Left kidney (tissue), 8 donors: ENCODE measurements at places on chromosomes 3 and 15.

DNA sequence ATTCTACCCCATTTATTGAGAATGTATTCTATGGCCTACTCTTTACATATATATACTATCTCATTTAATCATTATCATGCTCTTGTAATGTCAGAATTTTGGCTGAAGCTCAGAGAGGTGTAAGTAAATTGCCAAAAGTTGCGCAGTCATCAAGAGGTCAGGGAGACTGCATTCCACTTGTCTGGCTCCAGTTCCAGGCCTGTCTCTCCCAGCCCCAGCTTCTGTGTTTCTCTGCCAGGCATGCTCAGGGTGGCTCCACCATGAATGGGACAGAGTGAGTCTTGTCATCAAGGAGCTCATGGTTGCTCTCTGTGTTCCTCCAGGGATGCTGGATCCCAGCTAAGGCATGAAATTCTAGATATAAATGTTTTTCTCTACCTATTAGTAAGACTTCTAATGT, 635.1 kb upstream of the MDFIC2 start:
- no peak for DNase-seq

DNA sequence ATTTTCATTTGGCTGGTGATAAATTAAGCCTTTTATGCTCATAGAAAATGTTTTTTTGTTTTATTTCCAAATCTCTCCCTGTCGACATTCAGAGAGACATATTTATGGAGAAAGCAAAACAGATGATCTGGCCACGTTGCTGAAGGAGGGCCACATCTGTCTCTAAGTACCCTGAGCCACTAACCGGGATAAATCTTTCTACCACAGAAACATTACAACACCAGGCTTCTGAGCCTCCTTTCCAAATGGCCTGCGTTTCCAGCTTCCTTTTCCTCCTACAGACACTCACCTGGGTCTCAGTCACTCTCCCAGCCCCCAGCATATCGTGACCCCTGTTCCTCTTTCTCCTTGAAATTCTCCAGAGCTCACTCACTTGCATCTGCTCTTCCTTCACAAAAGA, 161.0 kb downstream of the ARRDC4 start:
- DNase-seq, result no peak

- peak; percentile 26 for DNase-seq
Observed at GRCh38 chr3:163056874-163057497, 1560.4 kb downstream of the OTOL1 start.

DNA sequence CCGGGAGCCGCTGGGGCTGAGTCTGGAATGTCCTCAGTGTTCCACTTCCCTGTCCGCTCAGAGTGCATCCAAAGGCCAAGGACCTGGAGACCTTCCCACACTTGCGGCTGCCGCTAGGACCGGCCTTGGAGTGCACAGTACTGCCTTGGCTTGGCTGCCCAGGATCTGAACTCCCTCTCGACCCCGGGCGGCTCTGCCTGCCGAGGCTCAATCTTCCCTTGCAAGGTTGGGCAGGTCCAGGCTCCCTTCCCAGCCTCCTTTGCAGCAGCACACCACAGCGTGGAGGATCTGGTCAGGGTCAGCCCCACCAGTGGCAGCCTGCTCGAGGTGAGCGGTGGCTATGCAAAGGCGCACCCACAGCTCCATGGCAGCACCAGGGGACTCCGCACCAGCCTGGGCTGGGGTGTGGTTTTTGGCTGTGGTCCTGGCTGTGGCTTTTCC, 69.2 kb downstream of the PLXNA1 start:
- DNase-seq, result no peak

GRCh38 chr3:179067839-179068238, 3.8 kb downstream of the ZMAT3 start:
- DNase-seq, result no peak

DNA sequence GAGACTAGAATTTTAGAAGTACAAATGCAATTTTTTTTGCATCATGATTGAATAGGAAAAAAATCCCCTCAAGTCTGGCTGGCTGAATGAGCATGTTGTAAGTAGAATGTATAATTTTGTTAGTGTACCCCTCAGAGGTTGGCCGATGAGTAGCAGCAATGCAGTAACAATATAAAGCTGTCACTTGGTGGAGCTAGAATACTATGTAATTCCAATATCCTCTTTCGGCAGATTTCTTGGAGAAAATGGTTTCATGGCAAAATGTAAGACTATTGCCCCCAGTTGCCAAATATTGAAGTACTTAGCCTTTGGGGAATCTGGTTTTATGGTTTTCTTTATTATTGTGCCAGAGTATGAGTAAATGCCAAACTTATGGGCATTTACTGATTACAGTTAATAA, 39.8 kb upstream of the SGO1 start:
- peak; percentile 38 for DNase-seq

- no peak for DNase-seq
Observed at GRCh38 chr15:80915472-80915871, 74.1 kb downstream of the MESD start.

DNA sequence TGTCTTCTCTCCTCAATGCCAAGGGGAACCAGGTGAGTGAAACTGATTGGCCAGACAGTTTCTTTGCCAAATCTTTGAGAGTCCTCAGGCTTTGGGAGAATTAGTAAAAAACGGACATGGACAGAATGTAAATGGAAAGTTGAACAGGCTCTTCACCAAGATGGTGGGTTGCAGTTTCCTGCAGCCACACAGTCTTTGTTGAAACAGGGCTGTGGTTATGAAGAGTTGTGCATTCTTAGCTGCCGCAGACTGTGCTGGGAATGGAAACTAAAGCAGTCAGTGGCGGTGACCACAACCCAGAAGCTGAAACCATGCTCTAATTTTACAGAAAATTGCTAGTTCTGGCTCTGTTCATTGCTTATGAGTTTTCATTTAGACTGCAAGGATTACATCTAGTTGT, 42.1 kb upstream of the TASOR start:
- no peak for DNase-seq

DNA sequence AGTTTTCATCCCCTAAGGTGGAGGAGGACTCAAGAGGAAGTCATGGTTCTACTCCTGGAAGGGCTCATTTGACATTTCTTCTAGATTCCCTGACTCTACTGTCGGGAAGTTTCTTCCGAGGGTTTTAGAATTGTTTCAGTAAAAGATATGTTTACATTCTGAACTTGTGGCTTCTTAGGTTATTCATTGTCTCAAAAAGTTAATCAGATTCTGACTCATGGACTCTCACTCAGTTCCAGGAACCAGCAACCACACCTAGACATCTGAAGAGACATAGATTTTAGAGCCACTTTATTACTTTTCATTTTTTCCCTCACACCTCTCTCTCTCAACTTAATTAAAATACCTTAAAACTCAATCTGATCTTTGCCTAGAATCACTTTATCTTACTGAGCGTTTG, 862.6 kb downstream of the AGBL1 start:
- DNase-seq, result no peak

DNA sequence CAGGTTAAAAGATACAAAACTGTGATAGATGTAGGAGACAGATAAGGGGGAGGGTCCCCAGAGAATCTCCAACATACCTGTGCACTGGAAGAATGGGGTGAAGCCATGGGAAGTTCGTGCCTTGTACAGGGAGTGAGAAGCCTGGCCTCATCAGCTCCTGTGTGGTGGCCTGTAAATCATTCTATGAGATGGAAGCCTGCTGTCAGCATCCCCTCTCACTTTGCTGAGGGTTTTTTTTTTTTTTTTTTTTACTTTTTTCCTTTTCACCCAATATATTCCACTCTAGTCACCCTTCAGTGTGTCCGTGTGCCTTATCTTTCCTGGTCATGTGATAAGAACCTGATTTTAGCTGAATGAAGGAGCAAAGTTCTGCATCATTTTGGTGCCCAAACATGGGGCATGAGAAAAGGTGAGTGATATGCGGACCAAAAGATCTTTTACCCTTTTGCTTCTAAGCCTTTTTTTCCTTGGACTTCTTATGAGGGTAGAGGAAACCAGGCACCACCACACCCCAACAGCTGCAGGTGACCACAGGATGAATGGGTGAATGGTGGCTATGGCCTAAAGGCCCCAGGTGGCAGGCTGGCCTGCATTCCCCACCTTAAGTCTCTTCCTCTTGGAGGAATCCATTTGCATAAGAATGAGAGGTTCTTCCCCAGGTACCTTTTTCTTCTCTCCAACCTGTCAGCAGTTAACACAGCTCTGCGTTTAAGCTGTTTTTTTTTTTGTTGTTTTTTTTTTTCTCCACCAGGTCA, 1345.0 kb downstream of the NSUN3 start:
- DNase-seq, result no peak

- DNase-seq, result no peak
Observed at GRCh38 chr3:75737831-75738493, 47.4 kb downstream of the ZNF717 start.

DNA sequence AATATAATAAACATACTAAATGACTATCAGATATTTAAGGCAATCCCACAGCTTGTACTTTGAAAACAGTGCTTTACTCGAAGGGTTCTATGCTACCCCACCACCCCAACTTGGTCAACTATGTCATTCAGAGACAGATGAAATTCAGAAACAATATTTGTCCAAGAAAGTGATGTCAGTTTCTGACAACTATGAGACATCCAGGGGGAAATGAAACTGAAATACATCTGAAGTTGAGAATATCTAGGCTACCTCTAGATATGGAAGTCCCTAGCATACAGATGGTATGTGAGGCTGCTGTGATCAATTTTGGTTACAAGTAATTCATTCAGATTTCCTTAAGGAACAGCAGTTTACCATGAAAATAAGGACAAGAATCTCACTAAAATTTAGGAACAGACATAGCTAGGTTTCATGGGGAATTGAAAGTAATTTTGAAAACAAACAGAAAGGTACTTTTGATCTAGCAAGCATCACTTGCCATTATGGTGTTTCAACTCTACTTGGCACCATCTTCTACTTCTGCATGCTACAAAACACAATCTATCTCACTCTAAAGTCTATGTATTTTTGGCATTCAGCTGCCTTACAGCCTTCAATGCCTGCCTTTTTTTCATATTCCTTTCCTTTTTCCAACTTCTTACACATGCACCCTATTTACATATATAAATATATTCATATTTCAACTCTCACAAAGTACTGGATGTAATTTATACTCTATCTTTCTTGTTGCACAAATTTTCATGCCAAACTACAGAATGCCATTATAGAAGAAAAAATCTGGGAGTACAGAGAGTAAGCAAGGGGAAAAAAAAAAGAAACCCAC, 21.7 kb downstream of the ATG3 start:
- DNase-seq, result no peak

GRCh38 chr3:198080521-198081384, 120.7 kb downstream of the LMLN start:
- DNase-seq, result peak; percentile 77

DNA sequence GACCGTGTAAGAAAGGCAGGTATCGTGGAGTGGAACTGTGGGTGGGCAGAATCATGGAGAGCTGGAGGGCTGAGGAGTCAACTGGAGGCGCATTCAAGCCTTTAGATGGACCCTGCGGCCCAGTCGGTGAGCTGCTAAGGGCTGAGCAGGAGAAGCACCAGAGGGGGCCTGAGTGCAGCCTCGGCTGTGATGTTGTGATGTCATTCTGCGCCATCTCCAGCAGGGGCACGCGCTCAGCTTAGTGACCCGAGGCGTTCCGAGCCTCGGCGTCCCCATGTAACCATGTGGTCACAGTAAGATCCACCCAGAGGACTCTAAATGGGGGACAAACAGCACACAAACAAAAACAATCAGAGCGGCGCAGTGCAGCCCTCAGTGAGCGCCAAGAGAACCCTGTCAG, 76.8 kb downstream of the VGLL4 start:
- DNase-seq, result no peak

DNA sequence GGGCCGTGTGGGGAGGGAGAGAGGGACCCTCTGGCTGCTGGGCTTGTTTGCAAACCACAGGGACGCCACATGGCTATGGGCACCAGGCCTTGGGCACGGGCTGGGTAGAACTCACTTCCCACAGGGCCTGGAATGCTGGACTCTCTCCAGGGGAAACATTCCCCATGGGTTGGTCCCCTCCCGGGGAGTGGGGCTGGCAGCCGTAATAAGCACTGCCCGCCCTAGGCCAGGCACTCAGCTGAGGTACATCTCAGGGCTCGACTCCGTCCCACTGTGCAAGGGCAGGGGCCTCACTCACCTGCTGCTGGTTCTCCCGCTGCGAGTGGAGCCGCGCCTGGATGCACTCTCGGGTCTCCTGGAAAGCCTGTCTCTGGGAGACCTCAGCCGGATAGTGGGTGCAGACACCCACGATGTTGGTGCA, 96.7 kb downstream of the ADCY5 start:
- DNase-seq, result no peak

GRCh38 chr3:49469037-49469935, 781 bp upstream of the DAG1 start:
- peak; percentile 84 for DNase-seq

DNA sequence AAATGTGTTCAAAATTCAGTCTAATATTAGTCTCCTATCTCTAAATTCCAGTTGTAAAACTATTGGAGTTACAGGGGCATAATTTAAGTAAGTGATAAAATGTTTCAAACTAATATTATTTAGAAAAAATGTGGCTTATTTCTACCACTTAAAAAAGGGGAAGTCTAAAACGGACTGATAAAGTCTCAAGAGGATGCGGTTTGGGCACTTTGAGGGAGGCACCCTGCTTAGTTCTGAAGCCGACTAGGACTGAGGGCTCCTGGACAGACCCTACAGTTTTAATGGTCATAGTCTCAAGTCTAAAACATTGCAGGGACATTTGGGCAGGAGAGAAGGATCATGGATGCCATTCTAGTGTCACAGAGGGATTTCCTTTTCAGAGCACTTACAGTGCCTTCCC, 566.3 kb downstream of the NR2F2 start:
- DNase-seq, result no peak

GRCh38 chr3:46208167-46208704, at the start of gene CCR1:
Gene CCR1 (minus strand): TSS chr3:46208313. CDS start chr3:46204313, 4,000 bp downstream.
- no peak for DNase-seq

DNA sequence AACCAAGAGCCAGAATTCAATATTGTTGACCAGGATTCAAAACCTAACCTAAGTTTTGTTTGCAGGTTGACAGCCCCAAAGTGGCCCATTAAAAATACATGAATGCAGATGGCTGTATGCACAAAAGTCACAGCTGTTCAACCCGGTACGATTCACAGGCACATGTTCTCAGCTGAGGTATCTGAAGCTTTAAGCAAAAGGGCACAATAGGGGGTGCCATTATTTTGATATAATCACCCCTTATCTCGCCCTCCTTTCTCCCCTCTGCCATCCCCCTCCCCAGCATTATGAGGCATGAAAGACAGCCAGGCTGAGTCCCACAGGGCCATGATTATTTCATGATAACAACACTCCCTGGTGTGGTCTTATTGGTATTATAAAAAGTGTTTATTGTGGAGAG, 264.9 kb downstream of the EBLN2 start:
- DNase-seq, result no peak

DNA sequence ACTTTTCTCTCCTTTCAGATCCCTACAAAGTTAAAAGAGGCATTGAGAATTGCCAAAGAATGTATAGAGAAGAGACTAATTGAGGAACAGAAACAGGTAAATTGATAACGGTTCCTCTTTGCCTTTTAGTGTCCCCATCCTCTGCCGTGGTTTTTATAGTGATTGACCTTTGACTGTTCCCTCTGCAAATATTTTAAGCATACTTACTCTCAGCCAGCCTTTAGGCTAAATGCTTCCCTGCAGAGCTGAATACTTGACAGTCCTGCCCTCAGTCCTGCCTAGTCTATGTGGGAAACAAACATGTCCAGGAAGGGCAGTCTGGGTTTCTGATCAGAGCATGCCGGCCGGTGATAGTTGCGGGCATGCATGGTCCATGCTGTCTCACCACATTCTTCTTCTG, 24.7 kb downstream of the PDHB start:
- DNase-seq, result no peak
